CD14-positive monocyte (primary cell): ENCODE measurements at places on chromosomes 12 and 14. TPM values are rescaled to one million over a fixed set of nuclear protein-coding genes. Genes with fewer than 3 reads are reported as not detected.

GRCh38 chr14:19851365-19851764, 23.6 kb upstream of the OR4K2 start:
- DNase-seq, result no peak
- no peaks in the 10 kb centered on the region for H3K36me3 ChIP-seq
- H3K27ac ChIP-seq, result no peak overlapping the region

- no peak for DNase-seq
- H3K27me3 ChIP-seq, result no peaks in the 10 kb centered on the region
- H3K4me1 ChIP-seq, result peaks cover 4% of the 10 kb centered on the region
- H3K4me3 ChIP-seq, result no peak overlapping the region
These were observed 141.9 kb downstream of the CRADD start for GRCh38 chr12:93819050-93819491.

GRCh38 chr12:15152456-15152855, 68.8 kb downstream of the RERG start:
- no peak overlapping the region for H3K27ac ChIP-seq
- no peaks in the 10 kb centered on the region for H3K4me1 ChIP-seq
- no peaks in the 10 kb centered on the region for H3K27me3 ChIP-seq
- DNase-seq, result no peak
- H3K4me3 ChIP-seq, result no peak overlapping the region

- no peaks in the 10 kb centered on the region for H3K36me3 ChIP-seq
- DNase-seq, result peak; percentile 38
- no peak overlapping the region for H3K4me3 ChIP-seq
- no peak overlapping the region for H3K27ac ChIP-seq
- no peaks in the 10 kb centered on the region for H3K4me1 ChIP-seq
These were observed 60.8 kb upstream of the REP15 start for GRCh38 chr12:27635349-27635972.

DNA sequence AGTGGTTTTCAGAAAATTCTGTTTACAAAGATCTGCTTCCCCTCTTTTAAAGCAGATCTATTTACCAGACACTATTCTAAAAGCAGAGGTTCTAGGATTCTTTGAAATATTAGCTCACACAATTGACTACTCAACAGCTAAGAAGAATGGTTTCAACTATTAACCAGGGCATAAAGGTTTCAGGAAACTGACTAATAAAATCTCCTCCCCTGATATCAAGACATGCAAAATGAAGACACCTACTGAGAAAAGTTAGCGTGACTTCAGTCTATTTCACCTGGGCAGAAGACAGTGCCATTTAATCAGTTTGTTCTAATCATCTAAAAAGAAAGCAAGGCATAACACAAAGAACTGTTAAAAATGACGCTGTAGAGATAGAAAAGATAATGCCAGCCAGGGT, 22.2 kb downstream of the DAD1 start:
- no peaks in the 10 kb centered on the region for H3K27me3 ChIP-seq
- H3K4me1 ChIP-seq, result no peaks in the 10 kb centered on the region
- DNase-seq, result no peak
- H3K36me3 ChIP-seq, result peaks cover 62% of the 10 kb centered on the region

DNA sequence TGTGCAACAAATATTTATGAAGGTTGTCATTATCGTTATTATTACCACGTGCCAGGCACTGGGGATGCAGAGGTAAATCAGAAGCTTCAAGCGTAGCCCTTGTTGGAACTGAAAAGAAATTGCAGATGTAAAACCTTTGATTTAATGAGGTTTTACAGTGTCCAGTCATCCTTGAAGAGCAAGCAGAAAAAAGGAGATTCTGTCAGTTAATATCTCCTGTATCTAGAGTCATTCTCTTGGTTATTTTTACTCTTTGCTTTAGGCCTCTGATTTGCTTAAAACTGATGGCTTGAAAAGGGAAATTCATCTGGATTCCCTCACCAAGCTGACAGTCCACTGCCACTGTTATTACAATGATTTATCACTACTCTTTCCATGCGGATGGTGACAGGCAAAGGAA, 179.3 kb downstream of the GALC start:
- H3K4me3 ChIP-seq, result no peak overlapping the region
- H3K4me1 ChIP-seq, result no peaks in the 10 kb centered on the region
- H3K27me3 ChIP-seq, result no peaks in the 10 kb centered on the region
- no peak for DNase-seq
- no peak overlapping the region for H3K27ac ChIP-seq
- H3K36me3 ChIP-seq, result no peaks in the 10 kb centered on the region

DNA sequence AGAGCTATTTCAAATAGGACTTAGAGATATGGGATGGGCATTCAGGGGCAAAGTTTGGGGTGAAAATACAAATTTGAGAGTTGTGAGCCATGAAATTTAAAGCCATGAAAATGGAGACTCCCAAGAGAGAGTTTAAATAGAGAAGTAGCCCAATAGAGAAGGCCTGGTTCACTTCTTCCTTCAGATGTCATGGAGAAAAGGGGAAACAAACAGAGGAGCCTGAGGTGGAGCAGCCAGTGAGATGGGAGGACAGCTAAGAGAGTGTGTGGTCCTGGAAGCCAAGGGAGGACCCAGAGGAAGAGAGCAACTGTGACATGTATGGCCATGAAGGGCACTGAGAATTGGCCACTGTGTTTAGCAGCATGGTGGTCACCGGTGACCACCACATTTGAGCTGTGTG, 12.3 kb upstream of the DYNLL1 start:
- no peaks in the 10 kb centered on the region for H3K27me3 ChIP-seq
- DNase-seq, result peak; percentile 16

- H3K4me1 ChIP-seq, result no peaks in the 10 kb centered on the region
- H3K27ac ChIP-seq, result no peak overlapping the region
- H3K27me3 ChIP-seq, result no peaks in the 10 kb centered on the region
- no peaks in the 10 kb centered on the region for H3K36me3 ChIP-seq
- H3K4me3 ChIP-seq, result no peak overlapping the region
These were observed 852.8 kb upstream of the TMEM132C start for GRCh38 chr12:127414186-127414585.

DNA sequence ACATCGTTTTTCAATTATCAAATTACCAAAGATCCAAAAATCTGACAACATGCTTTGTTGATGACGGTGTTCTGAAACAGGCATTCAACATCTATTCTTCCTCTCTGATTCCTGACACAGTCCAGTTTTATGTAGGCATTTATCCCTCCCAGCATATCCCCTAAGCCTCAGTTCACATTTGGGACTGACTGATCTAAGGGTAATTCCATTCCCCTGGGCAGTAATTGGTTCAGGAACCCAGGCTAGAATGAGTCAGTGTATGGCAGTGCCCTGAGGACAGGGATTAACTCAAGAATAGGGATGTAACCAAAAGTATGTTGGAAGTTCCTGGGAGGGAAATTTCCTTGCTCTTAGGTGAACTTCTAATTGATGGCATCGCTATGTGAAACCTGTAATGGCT, 10.3 kb upstream of the PCNX1 start:
- DNase-seq, result no peak
- H3K27ac ChIP-seq, result no peak overlapping the region
- no peak overlapping the region for H3K4me3 ChIP-seq
- H3K36me3 ChIP-seq, result no peaks in the 10 kb centered on the region
- peaks cover 34% of the 10 kb centered on the region for H3K4me1 ChIP-seq
- H3K27me3 ChIP-seq, result no peaks in the 10 kb centered on the region

DNA sequence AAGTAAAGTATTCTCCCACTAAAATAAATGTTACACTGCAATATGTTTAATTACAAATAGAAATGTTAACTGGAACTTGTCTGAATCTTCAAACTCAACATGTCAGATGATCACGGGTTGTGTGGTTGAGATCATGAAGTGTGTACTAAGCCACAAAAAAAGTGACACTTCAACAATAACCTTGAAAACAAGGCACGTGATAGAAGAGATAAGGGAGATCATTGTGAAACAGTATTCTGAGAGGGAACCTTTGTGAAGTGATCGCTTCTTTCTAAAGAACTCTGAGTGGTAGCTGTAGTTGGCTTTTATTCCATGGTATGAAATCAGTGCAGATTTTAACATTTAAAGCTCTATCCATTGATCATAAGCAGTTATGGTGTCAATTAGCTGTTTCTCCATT, 60.0 kb downstream of the LIN52 start:
- H3K36me3 ChIP-seq, result no peaks in the 10 kb centered on the region
- H3K4me1 ChIP-seq, result no peaks in the 10 kb centered on the region
- no peak overlapping the region for H3K27ac ChIP-seq
- no peak for DNase-seq

DNA sequence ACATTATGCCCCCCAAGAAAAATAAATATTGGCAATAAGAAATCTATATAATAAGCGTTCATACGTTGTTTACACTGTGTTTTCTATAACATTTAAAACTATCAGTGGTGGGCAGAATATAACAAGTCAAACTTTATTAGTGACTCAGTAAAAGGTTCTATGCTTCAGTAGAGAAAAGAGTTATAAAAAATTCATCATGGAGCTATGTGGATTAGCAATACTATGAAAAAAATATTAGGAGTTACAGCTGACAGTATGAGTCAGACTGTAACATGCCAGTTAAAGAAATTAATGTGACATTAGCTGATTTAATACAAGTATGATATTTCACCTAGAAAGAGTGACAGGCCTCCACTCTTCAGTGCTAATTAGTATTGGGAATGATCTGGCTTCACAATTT, 125.1 kb upstream of the GARIN6 start:
- H3K4me3 ChIP-seq, result no peak overlapping the region
- H3K27me3 ChIP-seq, result no peaks in the 10 kb centered on the region
- no peaks in the 10 kb centered on the region for H3K36me3 ChIP-seq
- no peak for DNase-seq

GRCh38 chr14:75831455-75831854, 150.3 kb downstream of the TGFB3 start:
- H3K36me3 ChIP-seq, result no peaks in the 10 kb centered on the region
- peak; percentile 39 for DNase-seq
- H3K27ac ChIP-seq, result peak overlapping the region; percentile 23
- H3K4me1 ChIP-seq, result peaks cover 9% of the 10 kb centered on the region
- H3K27me3 ChIP-seq, result no peaks in the 10 kb centered on the region

DNA sequence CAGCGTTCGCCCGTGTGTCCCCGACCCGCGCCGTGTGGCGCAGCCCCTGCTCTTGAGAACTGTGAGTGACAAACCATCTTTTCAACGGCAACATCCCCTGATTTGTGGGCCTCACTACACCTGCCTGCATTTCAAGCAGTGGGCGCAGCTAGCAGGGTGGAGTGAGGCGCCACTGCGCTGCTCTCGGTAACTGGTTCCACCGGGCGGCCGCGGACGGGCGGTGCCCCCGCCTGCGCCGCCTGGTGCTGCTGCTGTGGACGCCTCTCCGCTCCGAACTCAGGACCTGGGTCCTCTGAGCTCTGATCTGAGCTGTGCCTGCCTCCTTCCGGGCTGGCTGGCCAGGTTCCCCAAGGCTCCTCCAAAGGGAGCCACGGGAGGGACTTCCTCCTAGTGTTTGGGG, 5.9 kb upstream of the DEGS2 start:
- peaks cover 11% of the 10 kb centered on the region for H3K27me3 ChIP-seq
- no peak overlapping the region for H3K27ac ChIP-seq
- no peak for DNase-seq
- no peaks in the 10 kb centered on the region for H3K36me3 ChIP-seq
- no peak overlapping the region for H3K4me3 ChIP-seq

- no peak overlapping the region for H3K27ac ChIP-seq
- no peaks in the 10 kb centered on the region for H3K36me3 ChIP-seq
- DNase-seq, result no peak
- H3K27me3 ChIP-seq, result no peaks in the 10 kb centered on the region
- no peak overlapping the region for H3K4me3 ChIP-seq
These were observed 44.6 kb downstream of the CCDC85C start for GRCh38 chr14:99559286-99559990.

- no peaks in the 10 kb centered on the region for H3K27me3 ChIP-seq
- H3K36me3 ChIP-seq, result no peaks in the 10 kb centered on the region
- H3K4me3 ChIP-seq, result no peak overlapping the region
- no peak overlapping the region for H3K27ac ChIP-seq
These were observed 21.1 kb upstream of the KRT8 start for GRCh38 chr12:52925717-52926595.

DNA sequence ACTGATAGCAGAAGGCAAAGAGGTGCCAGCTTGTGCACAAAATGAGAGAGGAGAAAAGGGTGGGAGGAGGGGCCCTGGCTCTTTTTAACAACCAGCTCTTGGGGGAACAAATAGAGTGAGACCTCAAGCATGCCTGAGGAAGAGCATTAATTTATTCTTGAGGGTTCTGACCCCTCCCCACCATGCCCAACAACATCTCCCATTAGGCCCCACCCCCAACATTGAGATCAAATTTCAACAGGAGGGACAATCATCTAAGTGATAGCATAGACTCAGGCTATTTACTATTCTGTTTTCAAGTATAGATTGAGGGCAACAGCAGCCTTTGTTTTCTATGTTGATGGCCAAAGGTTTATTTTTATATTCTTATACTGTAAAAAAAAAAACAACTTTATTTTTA, 59.7 kb downstream of the FUT8 start:
- no peak overlapping the region for H3K4me3 ChIP-seq
- DNase-seq, result no peak
- H3K36me3 ChIP-seq, result no peaks in the 10 kb centered on the region

- no peak for DNase-seq
- no peaks in the 10 kb centered on the region for H3K4me1 ChIP-seq
- H3K36me3 ChIP-seq, result no peaks in the 10 kb centered on the region
These were observed 1.0 kb downstream of the SERPINA5 start for GRCh38 chr14:94582199-94582750.

DNA sequence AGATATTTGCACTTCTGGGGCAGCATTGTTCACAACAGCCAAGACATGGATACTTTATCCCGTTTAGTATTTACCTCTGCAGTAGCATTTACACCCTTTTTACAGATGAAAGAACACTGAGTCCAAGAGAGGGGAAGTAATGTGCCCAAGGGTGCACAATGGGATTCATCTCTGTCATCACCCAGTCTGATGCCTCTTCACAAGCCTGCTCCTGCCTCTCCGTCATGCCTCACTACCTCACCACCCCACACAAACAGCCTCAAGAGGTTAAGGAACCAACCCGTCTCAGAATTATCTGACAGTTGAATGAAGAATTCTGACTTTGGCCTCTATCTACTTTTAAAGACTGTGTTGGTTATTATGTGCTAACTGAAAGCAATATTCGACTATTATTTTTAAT, 368.4 kb downstream of the ATP23 start:
- no peaks in the 10 kb centered on the region for H3K27me3 ChIP-seq
- H3K4me1 ChIP-seq, result no peaks in the 10 kb centered on the region
- H3K36me3 ChIP-seq, result no peaks in the 10 kb centered on the region
- no peak overlapping the region for H3K4me3 ChIP-seq
- DNase-seq, result no peak

GRCh38 chr12:110316861-110317260, 35.8 kb downstream of the ATP2A2 start:
- no peak overlapping the region for H3K27ac ChIP-seq
- H3K4me1 ChIP-seq, result peaks cover 42% of the 10 kb centered on the region
- H3K4me3 ChIP-seq, result no peak overlapping the region
- no peaks in the 10 kb centered on the region for H3K27me3 ChIP-seq
- no peak for DNase-seq

- H3K4me3 ChIP-seq, result no peak overlapping the region
- peak overlapping the region; percentile 37 for H3K27ac ChIP-seq
- peaks cover 22% of the 10 kb centered on the region for H3K36me3 ChIP-seq
- H3K27me3 ChIP-seq, result no peaks in the 10 kb centered on the region
- no peak for DNase-seq
- H3K4me1 ChIP-seq, result peaks cover 46% of the 10 kb centered on the region
These were observed 134.2 kb upstream of the DNM1L start for GRCh38 chr12:32544893-32545292.

Gene MMP19
- 1.0 TPM for polyA plus RNA-seq

Gene INHBC
- polyA plus RNA-seq, result not detected

Gene HOXC9
- polyA plus RNA-seq, result not detected

Gene SPSB2
- polyA plus RNA-seq, result 6.9 TPM

Gene P2RX2
- polyA plus RNA-seq, result not detected

Gene TBC1D30
- polyA plus RNA-seq, result 1.1 TPM

Gene P2RX7
- polyA plus RNA-seq, result 12.3 TPM

Gene CLEC2B
- 59.4 TPM for polyA plus RNA-seq

Gene MGP
- polyA plus RNA-seq, result not detected

Gene PPP2R3C
- polyA plus RNA-seq, result 122 TPM

Gene TAS2R14
- 0.25 and 1.5 TPM in 2 replicates for polyA plus RNA-seq

Gene GRIN2B
- polyA plus RNA-seq, result not detected
